Transverse colon (tissue), 4 donors: ENCODE measurements at places on chromosomes 7 and 10. TPM values are rescaled to one million over a fixed set of nuclear protein-coding genes. Genes with fewer than 3 reads are reported as not detected.

The HABP2 gene
- total RNA-seq: not detected

The PNPLA8 gene
- 4.8 TPM for total RNA-seq

The KCNMA1 gene
- total RNA-seq: 160 TPM

The MSS51 gene
- total RNA-seq: 2.2 TPM

The RARRES2 gene
- 84.2 TPM for total RNA-seq

The SPDYE2 gene
- not detected for total RNA-seq
